ENCODE measurements at places on chromosomes 4 and X.

GRCh38 chr4:180333162-180333561, 1910.0 kb upstream of the TENM3 start:
- DNase-seq: no peak

DNA sequence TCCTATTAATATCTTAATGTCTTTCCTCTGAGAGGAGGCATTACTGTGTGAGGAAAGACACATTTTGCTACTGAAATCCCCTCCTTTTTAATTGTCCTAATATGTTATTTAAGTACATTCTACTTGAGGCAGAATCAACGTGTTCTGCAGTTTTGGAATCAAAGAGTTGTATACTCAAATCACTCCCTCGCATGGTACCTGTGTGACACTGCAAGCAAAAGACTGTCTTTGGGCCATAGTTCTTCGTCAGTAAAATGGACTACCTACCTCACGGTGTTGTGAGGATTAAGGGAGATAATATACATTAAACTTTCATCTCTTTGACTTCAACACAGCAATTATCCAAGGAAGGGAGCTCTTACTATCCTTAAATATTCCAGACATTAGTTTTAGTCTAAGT, 61.5 kb downstream of the TIGD2 start:
- no peak for DNase-seq

DNA sequence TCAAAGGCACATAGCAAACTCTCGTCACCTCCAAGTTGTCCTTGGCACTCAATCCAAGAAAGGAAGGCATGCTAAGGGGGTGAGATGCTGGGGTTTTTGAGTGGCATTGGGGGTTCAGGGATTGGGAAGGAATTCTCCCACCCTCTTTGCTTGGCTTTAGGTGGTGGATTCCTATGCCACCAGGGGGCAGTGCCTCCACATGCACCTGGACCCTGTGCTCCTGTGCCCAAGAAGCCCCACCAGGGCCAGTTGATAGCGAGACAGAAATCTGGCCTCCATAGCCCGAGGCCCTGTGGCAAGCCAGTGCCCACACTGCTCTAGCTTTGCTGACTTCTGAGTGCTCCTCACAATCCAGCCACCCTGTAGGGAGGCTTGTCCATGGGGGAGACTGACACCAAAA, 2.0 kb upstream of the FATE1 start:
- peak; percentile 29 for DNase-seq

- peak; percentile 35 for DNase-seq
Measured at GRCh38 chr4:27278615-27279375, 418.2 kb downstream of the STIM2 start.

DNA sequence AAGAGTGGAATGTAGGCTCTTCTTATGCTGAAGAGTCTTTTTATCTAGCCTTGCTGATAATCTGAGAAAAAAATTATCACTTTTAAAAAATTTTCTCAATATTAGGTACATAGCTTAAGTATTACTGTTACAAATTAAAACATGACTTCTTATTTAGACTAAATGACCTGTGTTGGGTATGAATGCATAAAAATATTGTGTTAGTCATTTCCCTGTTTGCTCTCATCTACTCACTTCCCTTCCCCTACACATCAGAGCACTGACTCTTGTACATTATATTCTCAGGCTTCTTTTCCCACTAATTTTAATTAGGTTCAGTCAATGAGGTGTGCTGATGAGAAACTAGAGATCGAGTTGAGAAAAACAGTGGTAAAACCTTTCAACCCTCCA, 881.0 kb downstream of the PCDH18 start:
- DNase-seq: no peak

DNA sequence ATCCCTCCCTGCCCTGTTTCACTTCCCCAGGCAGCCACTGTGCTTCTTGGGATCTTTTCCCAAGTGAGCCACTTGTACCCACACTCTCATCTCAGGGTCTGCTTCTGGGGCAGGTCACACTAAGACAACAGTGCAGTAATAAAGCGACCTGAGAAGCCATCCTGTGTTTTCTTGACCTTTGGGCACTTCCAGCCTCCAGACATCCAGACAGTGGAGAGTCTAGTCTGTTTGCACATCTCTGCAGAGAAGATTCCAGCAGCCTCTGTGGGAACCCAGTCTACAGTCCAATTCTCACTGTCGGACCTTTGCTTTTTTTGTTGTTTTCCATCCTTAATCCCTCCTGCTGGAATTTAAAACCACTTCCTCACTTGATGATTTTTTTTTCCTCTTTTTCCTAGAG, 50.3 kb upstream of the ATP6AP2 start:
- DNase-seq: peak; percentile 76

DNA sequence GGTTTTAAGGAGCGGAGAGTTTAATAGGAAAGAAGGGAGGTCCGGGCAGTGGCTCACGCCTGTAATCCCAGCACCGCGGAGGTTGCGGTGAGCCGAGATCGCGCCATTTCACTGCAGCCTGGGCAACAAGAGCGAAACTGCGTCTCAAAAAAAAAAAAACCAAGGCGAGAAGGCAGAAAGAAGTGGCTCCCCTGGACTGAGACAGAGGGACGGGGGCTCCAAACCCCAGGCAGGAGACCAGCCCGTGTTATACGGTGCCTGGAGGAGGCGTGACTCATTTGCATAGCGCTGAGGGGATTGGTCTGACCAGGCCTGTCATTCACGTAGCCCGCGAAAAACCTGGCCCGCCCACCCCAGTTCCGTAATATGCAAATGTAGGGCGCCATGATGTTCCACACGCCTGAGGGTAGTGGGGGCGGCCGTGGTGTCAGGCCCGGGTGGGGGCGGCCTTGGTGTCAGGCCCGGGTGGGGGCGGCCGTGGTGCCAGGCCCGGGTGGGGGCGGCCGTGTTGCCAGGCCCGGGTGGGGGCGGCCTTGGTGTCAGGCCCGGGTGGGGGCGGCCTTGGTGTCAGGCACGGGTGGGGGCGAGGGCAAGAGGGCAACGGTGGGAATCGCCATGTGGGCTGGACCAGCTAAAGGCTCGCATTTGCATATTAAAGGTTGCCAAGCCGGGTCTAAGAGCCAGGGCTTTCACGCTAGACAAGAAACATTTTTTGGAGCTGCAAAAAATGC, 2.1 kb downstream of the PLCXD1 start:
- DNase-seq: peak; percentile 92

GRCh38 chr4:144489831-144490230, 156.1 kb upstream of the HHIP start:
- no peak for DNase-seq

DNA sequence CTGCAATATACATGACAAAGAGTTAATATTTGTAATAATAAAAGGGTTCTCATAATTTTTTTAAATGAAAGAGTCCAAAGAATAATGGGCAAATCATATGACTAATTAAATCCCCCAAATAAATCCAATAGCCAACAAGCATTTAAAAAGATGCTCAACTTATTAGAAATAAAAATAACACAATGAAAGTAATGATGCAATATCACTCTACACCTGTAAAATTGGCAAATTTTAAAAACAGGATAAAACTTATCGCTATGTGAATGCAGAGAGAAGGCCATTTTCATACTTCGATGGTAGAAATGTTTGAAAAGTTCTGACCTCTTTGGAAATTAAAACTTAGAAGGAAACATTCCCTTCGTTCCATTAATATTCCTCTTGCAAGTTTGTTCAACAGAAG, 1.9 kb downstream of the F8 start:
- DNase-seq: no peak

GRCh38 chr4:77449171-77449570, 156.4 kb upstream of the CXCL13 start:
- no peak for DNase-seq

DNA sequence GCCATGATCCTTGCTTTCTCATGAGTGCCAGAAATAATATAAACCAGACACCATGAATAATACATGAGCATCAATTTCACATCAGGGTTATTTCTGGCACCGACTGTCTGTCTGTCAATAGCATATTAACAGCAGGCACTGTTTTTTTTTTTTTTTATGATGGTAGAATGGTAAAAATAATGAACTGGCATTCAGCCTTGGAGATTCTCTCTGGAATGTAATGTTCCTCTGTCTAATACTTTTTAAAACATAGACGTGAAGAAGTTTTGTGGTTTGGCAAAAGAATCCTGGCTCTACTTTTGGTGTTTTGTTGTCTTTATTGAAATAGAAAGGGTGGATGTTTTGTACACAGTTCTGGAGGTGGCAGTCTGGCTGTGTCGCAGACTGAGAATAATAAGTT, 874.6 kb upstream of the PRKX start:
- DNase-seq: no peak

GRCh38 chr4:13523591-13524503, 20.5 kb downstream of the NKX3-2 start:
- DNase-seq: no peak

DNA sequence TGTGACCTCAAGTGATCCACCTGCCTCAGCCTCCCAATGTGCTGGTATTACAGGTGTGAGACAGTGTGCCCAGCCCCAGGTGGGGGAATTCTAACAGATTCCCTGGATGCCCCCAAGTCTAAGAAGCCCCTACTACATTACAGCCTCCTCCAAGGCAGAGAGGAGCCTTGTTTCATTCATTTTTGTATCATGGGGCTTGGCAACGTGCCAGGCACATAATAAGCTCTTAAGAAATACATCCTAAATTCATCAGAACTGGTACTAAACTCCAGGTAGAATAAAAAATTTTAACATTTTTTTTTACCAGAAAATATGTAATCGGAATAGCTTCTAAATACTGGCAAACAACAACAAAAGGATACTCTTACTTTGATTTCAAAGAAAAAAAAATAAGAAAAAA, 127.1 kb downstream of the CHIC2 start:
- DNase-seq: no peak

DNA sequence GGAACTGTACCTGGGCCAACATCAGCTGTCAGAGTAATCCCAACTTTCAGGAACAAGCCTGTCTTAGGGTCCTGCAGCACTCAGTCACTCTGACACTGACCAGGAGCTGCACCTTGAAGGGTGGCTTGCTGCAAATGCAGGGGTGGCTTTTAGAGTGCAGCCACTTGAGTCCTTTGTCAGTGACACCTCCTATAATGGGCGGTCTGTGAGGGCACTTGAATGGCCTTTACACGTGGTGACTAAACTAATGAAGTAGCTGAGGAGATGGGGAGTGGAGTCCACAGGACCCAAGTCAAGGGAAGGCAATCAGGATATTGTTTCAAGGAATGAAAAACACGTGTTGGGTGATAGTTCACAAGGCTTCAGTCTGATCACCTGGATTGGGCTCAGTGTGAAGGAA, 11.1 kb upstream of the LNX1 start:
- DNase-seq: no peak

DNA sequence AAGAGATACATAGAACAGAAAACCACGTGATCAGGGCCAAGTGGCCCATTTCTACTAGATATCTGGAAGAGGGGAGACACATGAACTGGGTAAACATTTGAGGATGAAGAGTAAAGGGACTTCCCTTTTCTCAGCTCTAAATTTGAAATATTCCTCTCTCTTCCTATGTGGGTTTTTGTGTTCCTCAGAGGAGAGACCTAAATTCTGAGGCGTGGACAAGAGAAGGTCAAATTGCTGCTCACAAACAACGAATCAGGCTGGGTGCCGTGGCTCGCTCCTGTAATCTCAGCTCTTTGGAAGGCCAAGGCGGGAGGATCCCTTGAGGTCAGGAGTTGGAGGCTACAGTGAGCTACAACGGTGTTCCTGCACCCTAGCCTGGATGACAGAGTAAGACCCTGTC, 216.0 kb downstream of the PTTG2 start:
- no peak for DNase-seq

Measured in Caco-2 (cell line).